Forelimb muscle (tissue), 1 donor: ENCODE measurements at places on chromosomes 16 and 17. TPM values are rescaled to one million over a fixed set of nuclear protein-coding genes. Genes with fewer than 3 reads are reported as not detected.

The LRRC37A3 gene
- 11.6 TPM for polyA plus RNA-seq

The BRICD5 gene
- 6.2 TPM for polyA plus RNA-seq

The SIAH1 gene
- 27.5 TPM for polyA plus RNA-seq

The TNFRSF12A gene
- 79.1 TPM for polyA plus RNA-seq

The QRICH2 gene
- polyA plus RNA-seq, result 3.5 TPM

The CRHR1 gene
- polyA plus RNA-seq, result 0.62 TPM

The OTOA gene
- polyA plus RNA-seq, result 0.06 TPM

The SHBG gene
- polyA plus RNA-seq, result 0.51 TPM

The NGFR gene
- 39.8 TPM for polyA plus RNA-seq

The ATP2A3 gene
- polyA plus RNA-seq, result 5.3 TPM

The ANKFN1 gene
- polyA plus RNA-seq, result 2.8 TPM

The MRPS34 gene
- polyA plus RNA-seq, result 42.5 TPM

The GCSH gene
- 49.2 TPM for polyA plus RNA-seq

The SYCE1L gene
- 5.1 TPM for polyA plus RNA-seq

The KRTAP1-5 gene
- polyA plus RNA-seq, result not detected
